ENCODE measurements at places on chromosomes 12 and 14.

GRCh38 chr12:69123919-69124638 lies 115.3 kb upstream of the CPSF6 start:
- DNase-seq = no peak

GRCh38 chr12:18375131-18375530 lies 113.8 kb downstream of the PIK3C2G start:
- no peak for DNase-seq

- DNase-seq = no peak
Measured at GRCh38 chr12:22103418-22103817, 57.4 kb downstream of the CMAS start.

GRCh38 chr12:131027876-131028586 lies 74.3 kb downstream of the ADGRD1 start:
- no peak for DNase-seq

GRCh38 chr14:63578300-63578699 lies 35.1 kb upstream of the PPP2R5E start:
- DNase-seq = no peak

- no peak for DNase-seq
Measured at GRCh38 chr12:54352891-54353874, 11.1 kb downstream of the GPR84 start.

- DNase-seq = no peak
Measured at GRCh38 chr14:63795532-63795931, 57.3 kb upstream of the SYNE2 start.

- no peak for DNase-seq
Measured at GRCh38 chr12:62625228-62625627, 158.6 kb downstream of the MON2 start.

DNA sequence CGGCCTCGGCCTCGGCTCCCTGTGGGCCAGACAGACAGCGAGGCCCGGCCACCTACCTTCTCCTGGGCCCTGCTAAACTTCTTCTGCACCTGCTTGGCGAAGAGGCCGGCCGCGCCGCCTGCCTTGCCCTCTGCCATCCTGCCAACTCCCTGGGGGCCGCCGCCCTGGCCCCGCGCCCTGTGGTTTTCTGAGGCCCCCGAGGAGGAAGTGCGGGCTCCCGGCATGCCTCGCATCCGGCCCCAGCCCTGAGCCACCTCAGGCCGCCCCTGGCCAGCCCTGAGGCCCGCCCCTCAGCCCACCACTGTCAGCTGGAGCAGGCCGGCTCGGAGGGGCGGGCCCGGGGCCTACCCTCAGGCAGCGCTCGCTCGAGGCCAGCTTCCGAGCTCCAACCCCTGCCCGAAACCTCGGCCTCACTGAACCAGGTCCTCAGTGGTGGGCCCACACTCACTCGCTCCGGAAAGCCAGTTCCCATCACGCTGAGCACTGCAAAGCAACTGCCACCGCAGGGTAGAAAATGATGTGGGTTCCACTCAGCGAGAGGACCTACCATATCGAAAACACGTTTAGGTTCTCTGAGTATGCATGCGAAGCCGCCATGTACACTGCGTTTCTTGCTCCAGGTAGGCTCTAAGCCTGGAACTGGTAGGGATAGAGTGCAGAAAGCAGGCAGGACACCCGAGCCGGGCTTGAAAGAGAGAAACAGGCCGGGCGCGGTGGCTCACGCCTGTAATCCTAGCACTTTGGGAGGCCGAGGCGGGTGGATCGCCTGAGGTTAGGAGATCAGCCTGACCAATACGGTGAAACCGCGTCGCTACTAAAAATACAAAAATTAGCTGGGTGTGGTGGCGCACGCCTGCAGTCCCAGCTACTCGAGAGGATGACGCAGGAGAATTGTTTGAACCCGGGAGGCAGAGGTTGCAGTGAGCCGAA lies at the start of gene BIN2:
BIN2 (minus strand) TSS at position 209 of the 930 bp plus-strand sequence; CDS start at position 137, 72 bp downstream.
- peak; percentile 49 for DNase-seq

- no peak for DNase-seq
Measured at GRCh38 chr12:31954925-31955858, 4.0 kb upstream of the RESF1 start.

- DNase-seq = no peak
Measured at GRCh38 chr12:69309461-69309860, 38.7 kb upstream of the LYZ start.

GRCh38 chr12:101455685-101456084 lies 19.5 kb upstream of the SPIC start:
- DNase-seq = no peak

DNA sequence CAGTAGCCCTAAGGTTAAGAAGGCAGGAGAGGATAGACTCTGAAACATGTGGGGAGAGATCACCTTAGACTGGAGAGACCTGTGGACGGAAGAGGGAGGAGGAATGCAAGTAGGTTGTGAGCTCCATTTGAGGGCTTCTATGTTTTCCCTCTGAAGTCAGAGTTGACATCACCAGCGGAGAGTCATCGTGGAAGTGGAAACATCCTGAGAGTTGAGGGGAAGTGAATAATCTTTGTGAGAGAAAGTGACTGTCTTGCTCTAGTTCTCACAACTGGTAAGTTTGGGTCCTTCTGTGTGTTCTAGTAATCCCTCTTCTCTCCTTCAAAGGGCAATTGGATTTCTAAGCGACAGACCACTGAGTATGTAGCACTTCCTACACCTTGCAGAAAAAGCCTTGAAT lies 103.6 kb upstream of the CCND2 start:
- no peak for DNase-seq

DNA sequence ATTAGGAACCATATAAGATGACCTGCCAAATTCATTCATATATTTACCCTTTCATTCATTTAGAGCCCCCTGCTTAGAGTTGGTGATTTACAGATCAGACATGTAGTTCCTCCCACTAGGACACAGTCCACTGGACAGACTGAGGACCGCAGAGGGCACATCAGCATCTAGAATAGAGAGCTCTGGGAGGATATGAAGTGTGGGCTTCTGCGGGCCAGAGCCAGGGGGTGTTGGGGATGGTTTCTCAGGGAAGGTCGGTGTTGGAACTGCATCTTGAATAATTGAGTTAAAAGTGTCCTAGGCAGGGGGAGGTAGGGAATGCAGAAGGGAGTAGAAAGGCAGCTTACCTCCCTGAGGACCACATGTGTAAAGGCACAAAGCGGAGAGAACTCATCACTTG lies 42.9 kb downstream of the KLC1 start:
- DNase-seq = no peak

DNA sequence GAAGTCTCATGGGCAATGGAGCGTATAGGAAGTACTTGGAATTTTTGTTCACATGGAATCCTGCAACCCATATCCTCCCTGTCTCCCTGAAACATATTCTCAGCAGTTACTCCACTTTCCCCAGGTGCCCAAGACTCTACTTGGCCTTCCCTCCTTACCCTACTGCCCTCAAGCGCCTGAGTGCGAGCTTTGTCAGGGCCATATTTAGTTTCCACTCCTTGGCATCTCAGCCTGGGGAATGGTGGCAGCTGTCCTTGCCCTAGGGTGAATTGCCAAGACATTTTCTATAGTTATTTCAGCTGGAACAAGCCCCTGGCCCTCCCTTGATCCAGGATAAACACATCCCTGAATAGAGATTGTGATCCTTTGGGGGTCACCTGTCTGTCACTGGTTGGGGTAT lies 569.3 kb upstream of the LRFN5 start:
- no peak for DNase-seq

DNA sequence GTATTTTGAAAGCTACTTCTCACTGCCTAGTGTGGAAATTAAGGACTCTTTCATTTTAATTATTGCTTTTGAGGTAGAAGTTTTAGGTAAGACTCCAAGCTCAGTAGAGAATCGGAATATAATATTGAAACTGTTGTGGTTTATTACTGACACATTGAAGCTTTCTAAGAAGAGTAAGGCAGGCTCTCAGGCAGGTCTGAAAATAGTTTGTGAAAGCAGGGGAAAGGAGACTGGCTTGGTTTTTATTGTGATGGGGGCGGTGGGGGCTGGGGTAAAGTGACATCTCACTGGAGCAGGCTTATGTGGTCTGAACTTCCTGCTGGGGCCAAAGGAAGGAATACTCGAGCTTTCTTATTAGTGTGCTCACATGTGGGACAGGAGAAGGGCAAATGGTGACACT lies 79.5 kb downstream of the OTOGL start:
- no peak for DNase-seq

- no peak for DNase-seq
Measured at GRCh38 chr12:61525331-61525730, 734.9 kb upstream of the USP15 start.

DNA sequence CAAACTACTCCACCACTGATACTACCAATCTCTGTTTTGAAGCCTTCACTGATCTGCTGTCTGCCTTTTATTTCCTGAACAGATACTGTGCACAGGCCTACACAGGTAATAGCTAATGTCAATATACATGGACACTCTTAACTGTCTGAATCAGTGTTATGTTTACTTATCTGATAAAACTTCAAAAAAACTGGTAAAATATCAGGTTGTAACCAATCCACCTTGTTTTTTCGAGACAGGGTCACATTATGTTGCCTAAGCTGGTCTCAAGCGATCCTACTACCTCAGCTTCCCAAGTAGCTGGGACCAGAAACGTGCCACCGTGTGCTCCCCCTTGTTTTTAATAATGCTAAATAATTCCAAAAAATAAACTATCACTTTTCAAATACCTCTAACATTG lies 43.5 kb downstream of the HECTD1 start:
- DNase-seq = no peak
